ENCODE measurements at places on chromosomes 5 and 9.

- DNase-seq: no peak
Observed at GRCh38 chr5:61120534-61120933, 41.7 kb downstream of the SMIM15 start.

DNA sequence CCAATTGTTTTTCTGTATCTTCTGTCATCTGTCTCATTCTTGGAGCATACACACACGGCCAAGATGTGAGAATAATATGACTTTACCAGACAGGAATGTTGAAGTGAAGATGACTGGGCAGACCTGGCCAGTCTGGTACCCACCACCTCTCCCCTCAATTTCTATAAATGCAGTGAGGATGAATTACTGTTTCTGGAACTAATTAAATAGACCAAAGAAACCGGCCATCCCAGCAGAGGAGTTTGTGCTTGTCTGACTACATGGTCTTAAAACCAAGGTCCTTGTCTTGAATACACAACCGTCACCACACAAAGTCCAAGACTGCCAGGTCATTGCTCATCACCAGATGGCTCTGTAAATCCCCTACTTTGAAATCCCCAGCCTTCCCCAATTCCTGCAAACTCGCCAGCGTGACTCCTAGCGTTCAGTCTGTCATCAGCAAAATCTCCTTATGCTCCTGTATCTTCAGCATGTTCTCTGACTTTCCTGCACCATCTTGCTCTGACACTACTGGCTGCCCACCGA is 147.2 kb downstream of the PDE4D start:
- no peak for DNase-seq

DNA sequence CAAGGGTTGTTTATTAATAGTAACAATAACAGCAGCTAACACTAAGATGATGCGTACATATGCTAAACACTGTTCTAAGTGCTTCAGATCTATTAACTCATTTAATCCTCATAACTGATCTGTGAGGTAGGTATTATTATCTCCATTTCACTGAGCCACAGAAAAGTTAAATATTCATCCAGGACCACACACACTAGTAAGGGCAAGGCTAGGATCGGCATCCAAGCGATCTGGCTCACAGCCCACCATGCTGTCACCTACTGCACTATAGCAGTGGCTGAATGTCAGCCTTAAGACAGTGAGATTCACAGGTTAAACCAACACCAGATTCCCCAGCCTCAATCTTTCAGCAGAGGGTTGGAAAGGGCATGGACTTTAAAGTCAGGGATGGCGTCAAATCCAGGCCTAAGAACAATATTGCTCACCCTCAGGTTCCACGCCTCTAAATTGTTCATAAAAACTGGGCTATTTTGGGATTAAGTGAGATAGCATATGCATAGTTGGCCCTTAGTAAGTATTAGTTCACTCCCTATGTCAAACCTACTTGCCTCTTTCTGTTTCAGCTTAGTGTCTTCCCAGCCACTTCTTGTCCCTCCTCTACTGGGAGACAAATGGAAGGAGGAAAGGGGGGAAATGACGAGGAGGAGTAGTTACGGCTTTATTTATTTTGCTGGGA is 150.8 kb downstream of the MAPKAP1 start:
- DNase-seq: no peak

DNA sequence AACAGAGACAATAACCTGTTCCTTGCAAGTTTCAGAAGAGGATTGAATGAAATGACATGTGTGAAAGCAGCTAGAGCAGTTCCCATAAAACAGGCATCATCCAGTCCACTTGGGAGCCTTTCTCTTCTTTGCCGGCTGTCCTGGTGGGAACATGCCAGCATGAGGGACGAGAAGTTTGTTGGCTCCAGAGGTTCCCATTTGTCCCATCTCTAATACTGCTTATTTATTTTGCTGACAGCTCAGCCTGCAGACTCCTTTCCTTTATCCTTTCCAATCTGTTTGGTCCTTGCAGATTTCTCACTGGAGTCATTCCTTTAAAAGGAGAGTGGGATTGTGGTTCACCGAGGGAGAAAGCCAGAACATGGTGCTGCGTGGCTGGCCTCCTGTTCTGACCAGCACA is 321.5 kb upstream of the CLINT1 start:
- DNase-seq: no peak

GRCh38 chr9:83130541-83130940 is 67.6 kb upstream of the RASEF start:
- no peak for DNase-seq

DNA sequence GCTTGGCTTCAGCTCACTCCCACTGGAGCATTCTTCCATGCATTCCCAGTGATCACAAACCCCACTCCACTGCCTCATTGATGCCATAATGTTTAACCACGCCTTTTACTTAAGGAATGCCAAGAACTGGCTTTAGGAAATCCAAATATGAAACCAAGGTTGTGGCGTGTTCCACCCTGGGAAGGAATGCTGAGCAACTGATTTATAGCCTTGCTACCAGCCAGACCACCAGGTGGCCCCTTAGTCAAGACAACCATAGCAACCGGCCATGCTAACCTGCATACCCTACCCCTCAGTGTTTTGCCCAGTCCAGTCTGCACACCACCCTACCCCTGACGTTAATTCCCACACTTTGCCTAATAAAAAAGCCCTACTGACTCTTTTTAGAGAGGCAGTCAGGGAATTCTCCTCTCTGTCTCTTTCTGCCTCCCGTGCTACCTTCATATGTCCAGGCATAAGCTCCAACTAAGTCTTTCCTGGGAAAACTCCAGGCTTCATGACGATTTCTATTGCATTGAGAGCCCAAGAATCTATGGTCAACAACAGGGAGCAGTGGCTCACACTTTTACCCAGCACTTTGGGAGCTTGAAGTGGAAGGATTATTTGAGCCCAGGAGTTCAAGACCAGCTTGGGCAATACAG is 27.0 kb upstream of the PRRC2B start:
- DNase-seq: no peak

DNA sequence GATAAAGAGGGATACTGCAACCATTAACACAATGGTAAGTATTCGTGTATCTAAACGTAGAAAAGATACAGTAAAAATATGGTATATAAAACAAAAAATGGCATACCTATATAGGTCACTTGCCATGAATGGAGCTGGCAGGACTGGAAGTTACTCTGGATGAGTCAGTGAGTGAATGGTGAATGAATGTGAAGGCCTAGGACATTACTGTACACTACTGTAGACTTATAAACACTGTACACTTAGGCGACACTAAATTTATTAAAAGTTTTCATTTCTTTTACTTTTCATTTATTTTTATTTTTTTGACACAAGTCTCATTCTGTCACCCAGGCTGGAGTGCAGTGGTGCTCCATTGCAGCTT is 14.1 kb downstream of the TDRD7 start:
- no peak for DNase-seq

GRCh38 chr9:111728617-111729366 is 65.9 kb downstream of the SHOC1 start:
- DNase-seq: no peak

DNA sequence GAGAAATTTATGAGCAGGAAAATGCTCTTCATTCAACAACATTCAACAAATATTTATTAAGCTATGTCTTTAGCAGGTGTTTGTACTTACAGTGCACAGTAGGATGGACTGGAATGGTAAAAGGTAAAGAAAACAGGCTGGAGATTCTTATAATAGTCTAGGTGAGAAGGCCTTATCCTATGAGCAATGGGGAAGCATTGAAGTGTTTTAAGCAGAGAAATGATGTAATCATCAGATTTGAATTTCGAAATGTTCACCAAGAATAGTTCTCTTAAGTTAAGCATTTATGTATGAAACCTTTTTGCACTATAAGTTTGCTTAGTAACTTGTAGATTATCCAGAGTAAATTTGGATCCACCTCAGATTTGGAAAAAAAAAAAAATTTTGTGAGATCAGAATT is 209.3 kb downstream of the NR3C1 start:
- DNase-seq: no peak

DNA sequence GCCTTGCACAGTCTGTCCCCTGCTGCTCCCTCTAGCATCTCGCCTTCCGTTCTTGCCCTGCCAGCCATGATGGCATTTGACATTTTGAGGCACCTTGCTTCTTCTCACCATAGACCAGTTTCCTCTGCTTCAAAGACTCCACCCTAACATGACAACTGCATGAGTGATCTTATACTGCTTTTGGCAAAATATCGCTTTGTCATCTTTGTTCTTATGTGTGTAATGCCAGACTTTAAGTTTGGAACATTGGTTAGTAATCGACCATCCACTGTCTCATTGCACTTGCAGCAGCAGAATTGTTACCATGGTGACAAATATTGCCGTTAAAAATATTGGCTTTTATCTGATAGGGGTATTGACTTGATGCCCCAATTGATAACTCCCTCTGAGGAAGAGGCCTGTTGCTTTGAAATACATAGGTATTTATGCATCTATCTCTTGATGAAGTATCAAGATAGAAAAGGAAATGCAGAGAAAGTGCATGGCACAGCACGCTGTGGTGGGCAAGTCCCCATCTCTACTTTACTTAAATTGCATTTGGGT is 6.8 kb downstream of the GARIN3 start:
- no peak for DNase-seq

DNA sequence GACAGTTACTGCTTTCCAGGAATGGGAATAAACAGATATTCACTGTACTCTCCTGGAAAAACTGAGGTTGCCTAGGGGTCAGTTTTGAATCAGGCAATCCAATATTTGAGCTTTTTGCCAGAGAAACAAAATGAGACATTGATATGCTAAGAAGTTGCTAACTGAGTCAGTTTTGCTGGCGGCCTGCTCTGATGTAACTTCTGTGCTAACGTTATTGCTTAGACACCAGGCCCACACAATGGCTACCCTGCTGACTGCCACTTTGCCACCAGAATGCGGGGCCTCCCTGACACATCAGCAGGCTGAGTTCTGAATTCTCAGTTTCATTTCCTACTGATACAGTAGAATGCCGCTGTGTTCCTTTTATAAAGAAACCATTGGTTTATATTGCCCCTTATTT is 18.2 kb upstream of the ZNF618 start:
- no peak for DNase-seq
